Hindlimb muscle (tissue), 1 donor: ENCODE measurements at places on chromosomes 12 and 14.

- peak; percentile 63 for DNase-seq
Measured at GRCh38 chr14:97977651-97978261, 1180.6 kb downstream of the VRK1 start.

GRCh38 chr12:93002293-93003054 lies 73.4 kb upstream of the EEA1 start:
- peak; percentile 61 for DNase-seq

DNA sequence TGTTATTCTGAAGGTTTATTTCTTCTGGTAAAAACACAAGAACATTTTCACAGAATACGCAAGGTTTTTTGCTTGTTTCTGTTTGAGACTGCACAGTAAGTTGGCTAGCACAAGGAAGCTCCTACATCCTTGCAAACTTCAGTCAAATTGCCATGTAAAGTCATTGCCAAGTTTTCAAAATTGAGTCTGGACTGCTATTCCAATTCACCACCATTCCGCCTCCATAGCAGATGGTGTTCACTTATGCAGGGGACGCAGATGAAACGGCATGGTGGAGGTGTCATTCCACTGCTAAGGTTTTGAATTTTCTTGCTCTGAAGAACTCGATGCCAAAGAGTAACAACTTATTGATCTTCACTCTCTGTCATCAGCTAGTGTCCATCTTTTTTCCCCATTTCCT lies 303.9 kb upstream of the SYT1 start:
- DNase-seq: no peak

DNA sequence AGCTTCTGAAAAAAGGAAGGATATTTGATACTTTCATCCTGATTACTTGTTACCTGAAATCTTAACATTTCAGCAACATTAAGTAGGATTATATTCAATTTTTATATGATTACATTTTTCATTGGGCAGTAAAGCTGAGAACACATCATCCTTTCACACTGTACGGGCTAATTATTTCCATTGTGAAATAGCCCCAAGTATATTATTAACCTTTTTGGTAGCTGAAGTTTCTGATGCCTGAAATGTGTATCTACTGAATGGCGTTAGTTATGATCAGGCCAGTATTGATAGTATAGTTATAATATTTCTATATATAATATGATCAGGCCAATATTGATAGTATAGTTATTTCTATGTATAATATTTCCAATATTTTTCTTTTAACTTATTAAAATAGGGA lies 10.1 kb downstream of the SPATS2 start:
- DNase-seq: no peak

DNA sequence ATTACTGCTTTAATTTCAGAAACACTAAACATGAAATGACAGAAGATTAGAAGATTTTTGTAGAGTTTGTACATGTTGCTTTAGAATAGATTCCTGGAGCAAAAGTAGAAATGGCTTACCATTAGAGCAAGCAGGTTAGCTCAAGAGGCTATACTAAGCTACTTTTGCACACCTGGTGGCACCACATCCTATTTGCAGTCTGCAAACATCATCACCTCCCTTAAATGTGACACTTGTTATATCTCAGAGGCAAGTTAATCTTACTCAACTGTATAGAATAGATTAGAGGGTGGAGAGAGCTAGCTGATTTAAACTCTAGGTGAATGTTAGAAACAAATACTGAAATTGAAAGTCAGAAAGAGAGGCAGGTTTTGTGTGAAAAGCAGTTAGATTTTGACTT lies 30.7 kb upstream of the OR4E1 start:
- no peak for DNase-seq

GRCh38 chr12:12943586-12944260 lies 8.2 kb downstream of the GPRC5D start:
- DNase-seq: peak; percentile 55

GRCh38 chr12:65532162-65532561 lies 253.7 kb downstream of the MSRB3 start:
- DNase-seq: no peak

GRCh38 chr14:68255693-68256178 lies 436.2 kb downstream of the RAD51B start:
- DNase-seq: no peak

GRCh38 chr14:59360923-59361794 lies 104.0 kb downstream of the GPR135 start:
- DNase-seq: no peak

GRCh38 chr12:96587691-96588090 lies 98.3 kb downstream of the CFAP54 start:
- DNase-seq: no peak

DNA sequence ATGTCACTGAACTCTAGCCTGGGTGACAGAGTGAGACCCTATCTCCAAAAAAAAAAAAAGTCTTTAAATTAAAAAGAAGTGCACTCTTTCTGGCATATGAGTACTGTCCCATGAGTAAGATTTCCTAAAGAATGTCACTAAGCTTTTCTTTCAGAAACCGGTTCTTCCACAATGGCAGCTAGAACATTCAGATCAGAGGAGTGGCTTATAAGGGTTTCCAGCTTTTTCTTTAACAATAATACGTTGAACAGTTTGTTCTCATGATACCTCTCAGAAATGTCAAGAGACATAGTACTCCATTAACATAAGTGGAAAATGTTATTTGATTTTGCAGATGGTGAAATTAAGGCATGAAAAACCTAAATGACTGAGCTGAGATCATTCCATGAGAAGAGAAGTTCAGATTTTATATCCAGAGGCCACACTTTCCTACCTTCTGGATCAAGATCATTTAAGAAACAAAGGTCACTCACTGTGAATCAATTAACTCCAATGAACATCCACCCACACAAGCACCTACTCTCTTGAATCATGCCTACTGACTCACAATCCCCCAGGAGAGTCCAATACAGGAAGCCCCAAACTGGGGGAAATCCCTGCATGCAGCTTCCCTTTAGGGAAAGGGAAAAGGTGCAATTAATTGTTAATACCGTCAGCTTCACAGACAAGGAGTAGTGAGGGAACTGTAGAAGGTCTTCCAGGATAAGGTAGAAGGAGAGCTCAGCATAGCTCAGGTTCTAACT lies 86.9 kb downstream of the SPTSSA start:
- DNase-seq: no peak

GRCh38 chr12:121346747-121347146 lies 5.5 kb downstream of the ANAPC5 start:
- DNase-seq: no peak

- DNase-seq: no peak
Measured at GRCh38 chr12:100545092-100545491, 28.4 kb upstream of the GAS2L3 start.
